Stimulated activated CD4-positive, alpha-beta T cell treated with anti-CD3 and anti-CD28 coated beads, Interleukin-15, amount 100 ng/mL, for 24 hours (primary cell): ENCODE measurements at places on chromosomes 2 and 18.

DNA sequence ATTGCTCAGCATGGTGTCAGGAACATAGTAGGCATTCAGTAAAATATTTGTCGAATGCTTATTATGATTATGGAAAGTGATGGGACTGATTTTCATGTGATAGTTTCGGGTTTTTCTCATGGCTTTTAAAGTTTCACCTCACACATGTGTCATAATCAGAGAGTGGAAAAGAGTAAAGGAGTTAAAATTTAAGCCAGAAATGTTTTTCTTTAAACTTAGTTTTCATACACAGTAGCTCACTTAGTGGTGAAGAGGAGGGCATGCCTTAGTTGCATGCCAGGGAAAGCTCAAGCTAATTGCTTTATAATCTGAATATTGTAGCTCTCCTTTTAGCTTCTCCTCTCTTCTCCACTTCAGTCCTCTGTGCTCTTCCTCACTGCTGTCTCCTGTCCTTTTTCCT, 38.0 kb downstream of the EHBP1 start:
- no peak for DNase-seq

GRCh38 chr2:229342376-229342775, 71.3 kb upstream of the PID1 start:
- DNase-seq = peak; percentile 26

GRCh38 chr18:63979409-63979920, 9.6 kb downstream of the SERPINB8 start:
- DNase-seq = peak; percentile 29

DNA sequence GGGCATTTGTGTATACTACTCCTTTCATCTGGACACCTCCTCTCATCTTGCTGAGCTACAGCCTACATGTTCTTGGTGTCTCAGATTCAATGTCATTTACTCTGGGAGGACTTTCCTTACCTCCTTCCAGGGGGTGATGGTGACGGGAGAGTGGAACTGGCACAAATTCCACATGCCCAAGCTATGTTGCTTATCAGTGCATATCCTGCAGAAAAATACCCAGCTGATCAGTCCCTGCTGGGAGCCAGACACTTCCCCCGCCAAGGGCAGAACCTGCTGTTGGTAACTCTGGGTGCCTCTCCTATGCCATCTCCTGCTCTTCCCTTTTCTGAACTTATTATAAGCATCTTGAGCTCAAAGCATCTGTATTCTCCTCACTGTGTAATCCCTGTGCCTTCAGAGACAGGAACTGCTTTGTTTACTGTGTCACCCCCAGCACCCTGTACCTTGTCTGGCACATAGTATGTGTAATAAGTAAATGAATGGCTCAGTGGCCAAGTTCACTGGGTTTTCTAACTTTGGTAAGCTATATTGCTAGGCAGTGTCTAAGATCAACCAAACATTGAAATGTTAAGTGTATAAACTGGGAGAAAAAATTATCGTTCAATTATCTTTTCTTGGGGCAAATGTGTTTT, 87.7 kb upstream of the LPIN2 start:
- DNase-seq = no peak

DNA sequence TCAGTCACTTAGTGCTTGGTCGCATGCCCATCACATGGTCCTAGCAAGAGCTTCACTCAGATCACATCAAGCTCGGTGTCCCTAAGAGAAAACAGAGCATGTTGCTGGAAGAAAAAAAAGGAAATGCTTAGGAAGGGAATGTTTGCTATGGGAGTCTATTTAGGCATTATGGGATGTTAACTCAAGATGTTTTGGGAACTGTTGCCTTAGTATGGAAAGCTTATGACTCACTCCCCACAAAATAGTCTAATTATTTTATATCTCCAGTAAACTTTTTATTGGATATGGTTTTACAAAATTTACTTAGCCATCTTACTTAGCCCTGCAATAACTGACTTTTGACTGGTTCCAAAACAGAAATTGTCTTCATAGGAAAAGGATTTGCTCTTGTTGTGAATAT, 439.5 kb upstream of the ZEB2 start:
- no peak for DNase-seq

GRCh38 chr2:143493339-143493738, 364.1 kb downstream of the ARHGAP15 start:
- DNase-seq = no peak

DNA sequence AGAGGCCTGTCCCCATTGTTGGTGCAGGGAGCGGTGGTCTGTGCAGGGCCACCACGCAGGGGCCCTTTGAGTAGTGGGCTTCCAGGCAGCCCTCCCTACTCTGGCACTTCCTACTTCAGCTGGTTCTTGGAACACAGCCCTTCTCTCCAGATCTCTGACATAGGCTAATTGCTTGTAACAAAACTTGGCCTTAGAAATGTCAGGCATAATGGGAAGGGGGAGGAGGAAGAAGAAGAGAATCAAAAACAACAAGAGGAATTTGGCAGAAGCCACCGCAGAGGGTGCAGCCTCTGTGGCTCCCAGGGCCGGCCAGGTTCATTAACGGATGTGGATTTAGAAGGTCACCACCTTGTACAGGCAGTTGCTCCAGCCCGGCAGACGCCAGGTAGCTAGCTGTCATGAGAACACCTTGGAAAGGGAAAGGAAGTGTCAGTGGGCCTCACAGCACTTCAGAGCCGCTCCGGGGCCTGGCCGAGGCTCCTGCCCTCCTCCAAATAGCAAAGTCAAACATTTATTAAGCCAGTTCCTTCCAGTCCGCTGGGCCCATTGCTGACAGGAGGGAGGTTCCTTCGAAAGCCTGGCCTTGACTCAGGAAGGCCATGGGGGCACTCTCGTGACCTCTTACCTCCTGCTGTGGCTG, 7.4 kb downstream of the BOD1L2 start:
- no peak for DNase-seq

DNA sequence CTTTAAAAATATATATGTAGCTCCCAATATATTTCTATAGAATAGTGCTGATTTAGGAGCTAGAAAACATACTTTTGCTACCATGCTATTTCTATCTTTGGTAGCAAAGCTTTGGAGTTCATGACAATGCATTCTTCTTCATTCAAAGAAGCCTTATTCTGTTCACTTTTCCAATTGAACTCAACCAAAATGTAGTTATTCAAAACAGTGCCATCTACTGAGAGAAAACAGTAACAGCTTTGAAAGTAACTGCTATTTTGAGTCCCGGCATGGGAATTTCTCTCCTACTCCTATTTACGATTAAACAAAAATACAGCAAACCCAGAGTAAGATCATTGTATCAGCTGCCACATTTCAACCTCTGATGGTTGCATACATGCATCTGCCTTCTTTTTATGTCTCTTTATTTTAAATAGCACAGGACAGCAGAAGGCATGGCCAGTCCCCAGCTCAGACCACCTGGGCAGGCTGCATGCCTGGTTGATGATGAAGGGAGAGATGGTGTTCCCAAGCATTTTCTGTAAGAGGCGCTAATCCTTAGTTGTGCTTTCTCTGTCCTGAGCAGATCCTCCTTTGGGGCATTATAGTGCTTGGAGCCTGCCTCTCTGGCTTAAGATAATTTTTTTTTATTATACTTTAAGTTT, 69.7 kb upstream of the SULT1C3 start:
- no peak for DNase-seq

- no peak for DNase-seq
Measured at GRCh38 chr2:79909521-79909920, 395.0 kb downstream of the LRRTM1 start.

- no peak for DNase-seq
Measured at GRCh38 chr2:66595556-66595955, 160.6 kb downstream of the MEIS1 start.

GRCh38 chr18:76568731-76569130, 73.7 kb upstream of the ZNF516 start:
- DNase-seq = no peak

- no peak for DNase-seq
Measured at GRCh38 chr2:79702905-79703304, 190.1 kb downstream of the CTNNA2 start.

GRCh38 chr2:69168144-69168813, 155.3 kb downstream of the ANTXR1 start:
- no peak for DNase-seq

DNA sequence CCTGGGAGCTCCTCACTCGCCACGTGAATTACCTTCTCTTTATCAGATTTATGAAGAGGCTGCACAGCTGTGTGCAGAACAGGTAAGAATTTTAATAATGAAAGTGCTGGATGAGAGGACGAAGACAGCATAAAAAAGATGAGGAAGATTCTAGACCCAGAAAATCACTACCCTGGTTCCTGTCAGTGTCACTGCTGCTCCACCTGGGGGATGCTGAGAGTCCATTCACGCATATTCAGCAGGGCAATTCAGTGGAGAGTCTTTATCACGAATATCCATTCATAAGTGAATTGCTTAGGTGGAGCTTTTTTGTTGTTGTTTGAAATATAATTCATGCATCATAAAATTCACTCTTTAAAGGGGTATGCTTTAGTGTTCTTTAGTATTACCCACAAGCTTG, 52.0 kb downstream of the MRPL33 start:
- no peak for DNase-seq
